ENCODE measurements at places on chromosomes 7 and 10.

- no peak for DNase-seq
Measured at GRCh38 chr10:107434201-107434600, 269.7 kb upstream of the SORCS1 start.

DNA sequence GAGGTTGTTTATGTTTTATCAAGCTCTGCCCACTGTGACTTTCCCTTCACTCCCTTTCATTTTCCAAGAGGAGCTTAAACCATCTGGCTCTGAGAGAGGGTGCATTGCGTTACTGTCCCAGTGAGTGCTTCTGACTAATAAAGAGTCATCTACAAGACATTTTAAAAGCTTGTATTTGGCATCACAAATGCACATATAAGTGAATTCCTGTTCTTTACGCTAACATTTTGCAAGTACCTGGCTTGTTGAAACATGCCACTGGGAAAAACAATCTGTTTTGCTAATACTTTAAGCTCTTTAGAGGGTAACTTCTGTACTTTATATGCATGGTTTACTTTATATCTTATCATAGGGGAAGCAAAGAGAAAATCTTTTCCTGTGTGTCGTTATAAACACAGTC, 534.6 kb upstream of the POM121L12 start:
- DNase-seq, result no peak

- no peak for DNase-seq
Measured at GRCh38 chr7:155847821-155848435, 35.7 kb upstream of the SHH start.

- DNase-seq, result no peak
Measured at GRCh38 chr7:11830582-11831155, 1.3 kb downstream of the THSD7A start.

- DNase-seq, result no peak
Measured at GRCh38 chr10:350981-351501, 215.8 kb downstream of the ZMYND11 start.

GRCh38 chr7:155811560-155811894, 736 bp downstream of the SHH start:
- no peak for DNase-seq

- DNase-seq, result no peak
Measured at GRCh38 chr7:18873734-18874336, 243.6 kb downstream of the TWIST1 start.

DNA sequence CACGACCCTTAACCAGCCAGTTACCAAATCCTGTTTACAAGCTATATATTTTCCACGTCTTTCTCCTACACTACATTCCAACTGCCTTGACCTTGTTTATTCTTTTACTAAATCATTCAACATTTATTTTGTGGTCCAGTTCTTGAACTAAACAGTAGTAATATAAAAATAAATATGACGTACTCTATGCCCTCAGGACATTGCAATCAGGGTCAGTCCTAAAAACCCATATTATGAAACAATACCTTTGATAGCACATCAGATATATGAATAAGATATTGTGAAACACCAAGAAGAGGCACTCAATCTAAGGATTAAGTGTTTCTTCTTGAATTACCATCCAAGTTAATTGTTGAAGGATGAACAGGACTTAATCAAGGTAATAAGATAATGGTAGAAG, 52.5 kb upstream of the WNT16 start:
- no peak for DNase-seq

DNA sequence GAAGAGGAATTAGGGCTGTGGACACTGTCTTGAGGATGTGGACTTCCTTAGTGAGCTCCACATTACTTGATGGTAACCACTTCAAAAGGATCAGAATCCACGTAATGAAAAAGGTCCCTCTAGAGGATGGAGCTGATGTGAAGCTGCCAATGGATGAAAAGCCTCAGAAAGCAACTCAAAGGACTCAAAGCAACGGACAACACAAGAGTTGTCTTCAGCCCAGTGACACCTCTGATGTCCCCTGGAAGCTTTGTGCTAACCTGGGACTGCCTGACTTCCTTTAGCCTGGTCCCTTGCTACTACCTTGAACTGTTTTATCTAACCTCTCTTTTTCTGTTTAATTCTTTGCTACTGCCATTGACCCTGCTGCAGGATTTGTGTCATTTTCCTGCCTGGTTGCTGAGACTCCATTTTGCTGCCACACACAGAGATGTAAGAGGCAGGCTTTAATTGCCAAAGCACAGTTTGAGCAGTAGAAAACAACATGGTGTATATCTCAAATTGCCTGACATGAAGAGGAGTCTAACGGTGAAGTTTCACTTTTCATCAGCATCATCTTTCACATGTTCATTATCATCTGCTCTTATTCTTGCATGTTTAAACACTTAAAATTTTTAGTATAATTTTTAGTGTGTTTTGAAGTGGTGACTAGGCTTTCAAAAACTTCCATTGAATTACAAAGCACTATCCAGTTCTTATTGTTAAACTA, 11.1 kb upstream of the SGCE start:
- DNase-seq, result no peak
